Stimulated activated CD8-positive, alpha-beta memory T cell treated with anti-CD3 and anti-CD28 coated beads, Interleukin-7, amount 100 ng/mL, for 24 hours (primary cell): ENCODE measurements at places on chromosomes 6 and 20.

- DNase-seq = peak; percentile 79
Measured at GRCh38 chr6:111482959-111483735, at the start of gene REV3L. REV3L (minus strand) TSS chr6:111483218; CDS start chr6:111482888, 330 bp downstream.

- no peak for DNase-seq
Measured at GRCh38 chr6:32188381-32189068, 1.5 kb downstream of the PBX2 start.

DNA sequence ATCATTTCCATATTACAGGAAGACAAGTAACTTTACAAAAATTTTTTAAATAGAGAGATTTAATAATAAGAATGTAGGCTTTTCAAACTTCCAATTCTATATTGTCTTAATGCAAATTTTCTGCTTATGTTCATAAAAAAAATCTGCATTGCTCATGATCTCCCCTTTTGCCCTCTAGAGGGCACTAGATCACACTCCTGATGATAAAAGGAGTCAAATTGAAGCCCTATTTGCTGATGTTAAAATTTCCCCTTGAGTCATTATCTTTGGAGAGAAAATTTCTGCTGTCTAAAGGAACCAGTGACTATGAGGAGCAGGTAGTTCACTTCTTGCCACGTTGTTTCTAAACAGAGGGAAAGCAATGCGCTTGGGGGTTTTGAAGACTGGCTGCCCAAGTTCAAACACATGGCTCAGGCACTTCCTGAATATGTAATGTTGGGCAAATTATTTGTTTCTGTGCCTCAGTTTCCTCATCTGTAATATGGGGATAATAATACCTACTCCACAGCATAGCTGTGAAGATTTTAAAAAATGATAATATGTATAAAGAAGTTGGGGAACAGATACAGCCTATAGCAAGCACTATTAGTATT, 874.2 kb downstream of the TFAP2A start:
- DNase-seq = no peak

GRCh38 chr6:31541059-31541657, 645 bp downstream of the DDX39B start:
- peak; percentile 50 for DNase-seq

DNA sequence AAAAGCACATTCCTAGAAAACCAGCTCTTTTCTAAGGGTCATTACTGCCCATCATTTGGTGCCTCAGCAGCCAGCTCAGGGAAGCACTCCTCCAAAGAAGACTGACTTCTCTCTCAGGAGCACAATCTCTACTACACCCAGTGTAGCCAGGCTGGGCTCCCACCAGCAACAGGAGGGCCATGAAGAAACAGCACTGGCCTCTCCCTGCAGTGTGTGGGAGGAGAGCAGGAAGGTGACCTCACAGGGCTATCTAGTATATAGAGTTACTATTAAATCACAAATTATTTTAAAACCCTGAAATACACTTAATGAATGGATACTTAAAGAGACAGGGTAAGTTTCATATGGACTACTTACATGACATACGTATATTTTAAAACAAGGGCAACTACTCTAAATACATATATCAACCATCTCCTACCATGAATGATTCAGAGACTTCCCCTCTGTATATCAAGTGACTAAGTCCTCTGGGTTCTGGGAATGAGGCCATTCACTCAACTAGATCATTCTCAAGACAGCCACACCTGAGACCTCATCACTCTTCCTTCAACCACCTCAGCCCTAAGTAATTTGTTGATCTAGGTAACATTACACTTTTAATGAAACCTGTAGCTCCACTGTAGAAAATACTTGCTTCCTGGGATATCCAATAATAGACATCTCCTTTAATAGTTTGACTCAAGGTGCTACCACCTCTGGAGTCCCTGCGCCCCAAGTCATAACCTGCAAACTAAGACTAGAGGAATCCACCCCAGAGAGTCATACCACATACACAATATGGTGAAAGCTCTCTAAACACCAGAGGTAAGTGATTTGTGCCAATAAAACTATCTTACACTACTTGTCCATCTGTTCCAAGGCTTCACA, 25.2 kb downstream of the TBX18 start:
- DNase-seq = no peak

DNA sequence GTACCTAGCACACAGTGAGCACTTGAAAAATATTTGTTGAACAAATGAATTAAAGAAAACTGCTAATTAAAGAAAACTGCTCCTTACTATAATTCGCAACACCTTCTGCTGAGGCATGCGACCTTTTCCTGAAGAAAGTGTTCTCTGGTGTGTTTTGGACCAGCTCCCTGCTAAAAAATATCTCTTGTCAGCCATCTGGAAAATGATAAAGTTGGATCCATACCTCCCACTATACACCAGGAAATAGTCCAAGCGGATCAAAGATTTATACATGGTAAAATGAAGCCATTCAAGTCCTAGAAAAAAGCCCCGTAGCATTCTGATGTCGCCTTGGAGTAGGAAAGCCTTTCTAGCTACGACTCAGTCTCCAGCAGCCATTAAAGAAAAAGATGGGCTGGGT, 43.3 kb downstream of the OVOL2 start:
- DNase-seq = no peak

DNA sequence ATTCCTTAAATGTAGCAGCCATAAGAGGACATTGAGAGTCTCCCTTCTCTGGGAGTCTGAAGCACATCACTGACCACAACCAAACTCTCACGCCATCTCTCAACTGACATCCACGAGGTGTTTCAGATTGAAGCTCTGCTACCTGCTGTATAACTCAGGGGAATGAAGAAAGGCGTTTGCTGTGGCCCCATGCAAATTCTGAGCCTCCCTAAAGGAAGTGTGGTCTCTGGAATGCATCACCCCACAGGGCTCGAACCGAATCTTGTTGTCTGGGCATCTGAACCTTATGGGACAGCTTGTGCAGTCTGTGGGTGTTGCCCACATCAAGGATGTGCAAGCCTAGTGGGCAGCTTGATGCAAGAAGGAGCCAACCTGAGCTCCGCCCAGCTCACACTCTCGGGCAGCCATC, 10.9 kb downstream of the PMEPA1 start:
- DNase-seq = no peak

GRCh38 chr20:61120595-61121515, 131.2 kb upstream of the CDH4 start:
- no peak for DNase-seq
